ENCODE measurements at places on chromosomes 6 and 20. TPM values are rescaled to one million over a fixed set of nuclear protein-coding genes. Genes with fewer than 3 reads are reported as not detected.

DNA sequence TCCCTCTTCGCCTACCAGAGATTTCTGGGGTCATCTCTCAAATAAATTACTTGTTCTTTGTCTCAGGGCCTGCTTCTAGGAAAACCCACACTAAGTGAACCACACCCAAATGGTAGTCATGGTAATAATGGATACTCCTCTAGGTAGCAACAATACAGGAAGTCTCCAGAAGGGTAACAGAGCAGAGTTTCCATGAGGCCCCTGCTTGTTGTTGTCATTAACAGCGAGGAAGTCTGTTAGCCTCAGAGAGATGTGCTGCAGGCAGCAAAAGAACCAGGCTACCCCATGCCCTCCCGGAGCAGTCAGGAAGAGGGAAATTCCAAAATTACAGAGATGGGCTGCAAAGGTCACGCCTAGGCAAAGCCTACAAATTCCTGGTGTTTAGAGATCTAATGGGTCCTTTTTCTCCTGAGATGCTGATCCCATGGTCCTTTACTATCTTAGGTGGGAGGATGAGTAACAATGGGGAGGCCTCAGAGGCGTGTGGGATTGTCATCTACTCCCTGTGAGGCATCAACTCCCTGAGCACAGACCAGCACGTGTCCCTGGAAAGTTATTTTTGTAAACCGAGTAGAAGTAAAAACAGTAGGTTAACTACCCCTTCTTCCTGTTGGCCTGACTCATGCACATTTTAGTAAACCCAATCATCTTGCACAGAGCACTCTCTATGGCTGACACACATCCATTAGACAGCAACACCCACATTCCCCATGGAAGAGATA, 10.1 kb downstream of the ISM1 start:
- DNase-seq = no peak

GRCh38 chr6:78911218-78911940, 44.0 kb downstream of the IRAK1BP1 start:
- no peak for DNase-seq

GRCh38 chr20:63053432-63054102, 46.8 kb upstream of the BHLHE23 start:
- DNase-seq = no peak

GRCh38 chr20:8127553-8128255, 4.4 kb upstream of the PLCB1 start:
- DNase-seq = no peak

DNA sequence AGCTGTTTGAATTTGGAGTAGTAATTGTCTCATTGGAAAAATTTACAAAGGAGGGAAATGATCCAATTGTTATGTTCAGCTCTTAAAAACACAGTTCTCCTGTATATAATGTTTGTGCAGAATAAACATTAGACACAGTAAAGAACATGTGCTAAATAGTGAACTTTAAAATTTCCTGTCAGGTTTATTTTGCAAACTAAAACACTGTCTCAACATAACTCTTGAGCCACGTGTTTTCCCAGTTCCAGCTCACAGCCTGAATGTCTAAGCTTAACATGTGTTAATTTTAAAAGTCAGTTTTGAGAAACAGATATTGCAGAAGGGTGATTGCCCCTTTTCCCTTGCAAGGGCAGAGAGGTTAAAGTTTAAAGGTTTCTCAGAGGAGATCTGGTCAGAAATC, 20.6 kb downstream of the EPHA7 start:
- DNase-seq = no peak

DNA sequence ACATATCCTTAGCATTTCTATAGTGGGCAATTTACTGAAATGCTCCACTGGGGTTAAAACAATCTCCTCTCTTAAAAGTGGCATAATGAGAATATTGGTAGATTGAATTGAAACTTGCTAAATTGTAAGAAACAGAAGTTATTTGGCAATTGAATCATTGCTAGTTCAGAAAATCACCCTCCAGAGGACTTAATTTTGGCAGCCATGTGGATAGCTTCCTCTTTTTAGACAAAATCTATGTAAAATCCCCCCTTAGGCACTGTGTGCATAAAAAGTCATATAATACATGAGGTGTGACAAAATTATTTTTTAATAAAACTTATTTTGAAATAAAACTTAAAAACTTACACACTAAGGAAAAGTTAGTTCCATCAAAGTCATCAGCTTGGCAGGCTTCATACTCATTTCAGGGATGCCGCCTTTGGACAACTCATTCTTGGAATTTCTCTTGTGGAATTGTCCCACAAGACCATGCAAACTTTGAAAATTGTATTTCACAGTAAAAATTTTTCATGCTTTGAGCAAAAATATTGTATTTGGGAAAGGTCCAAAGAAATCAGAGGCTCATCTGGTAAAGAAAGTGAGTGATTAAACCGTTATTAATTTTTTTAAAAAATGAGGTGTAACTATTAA, 473.0 kb downstream of the BCKDHB start:
- no peak for DNase-seq

- no peak for DNase-seq
These were observed 60.0 kb downstream of the CD83 start for GRCh38 chr6:14177413-14178082.

DNA sequence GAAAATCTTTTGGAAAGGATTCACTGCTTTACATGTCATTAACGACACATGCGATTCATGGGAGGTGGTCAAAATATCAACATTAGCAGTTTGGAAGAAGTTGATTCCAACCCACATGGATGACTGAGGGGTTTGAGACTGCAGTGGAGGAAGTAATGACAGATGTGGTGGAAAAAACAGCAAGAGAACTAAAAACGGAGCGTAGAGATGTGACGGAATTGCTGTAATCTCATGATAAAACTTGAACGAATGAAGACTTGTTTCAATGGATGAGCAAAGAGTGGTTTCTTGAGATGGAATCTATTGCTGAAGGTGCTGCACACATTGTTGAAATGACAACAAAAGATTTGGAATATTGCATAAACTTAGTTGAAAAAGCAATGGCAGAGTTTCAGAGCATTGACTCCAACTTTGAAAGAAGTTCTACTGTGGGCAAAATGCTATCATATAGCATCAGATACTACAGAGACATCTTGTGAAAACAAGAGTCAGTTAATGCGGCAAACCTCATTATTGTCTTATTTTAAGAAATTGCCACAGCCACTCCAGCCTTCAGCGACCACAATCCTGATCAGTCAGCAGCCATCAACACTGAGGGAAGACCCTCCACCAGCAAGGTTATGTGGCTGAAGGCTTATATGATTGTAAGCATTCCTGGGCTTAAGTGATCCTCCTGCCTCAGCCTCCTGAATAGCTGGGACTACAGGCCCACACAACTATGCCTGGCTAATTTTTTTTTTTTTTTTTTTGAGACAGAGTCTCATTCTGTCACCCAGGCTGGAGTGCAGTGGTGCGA, 19.2 kb downstream of the SRSF3 start:
- DNase-seq = no peak

DNA sequence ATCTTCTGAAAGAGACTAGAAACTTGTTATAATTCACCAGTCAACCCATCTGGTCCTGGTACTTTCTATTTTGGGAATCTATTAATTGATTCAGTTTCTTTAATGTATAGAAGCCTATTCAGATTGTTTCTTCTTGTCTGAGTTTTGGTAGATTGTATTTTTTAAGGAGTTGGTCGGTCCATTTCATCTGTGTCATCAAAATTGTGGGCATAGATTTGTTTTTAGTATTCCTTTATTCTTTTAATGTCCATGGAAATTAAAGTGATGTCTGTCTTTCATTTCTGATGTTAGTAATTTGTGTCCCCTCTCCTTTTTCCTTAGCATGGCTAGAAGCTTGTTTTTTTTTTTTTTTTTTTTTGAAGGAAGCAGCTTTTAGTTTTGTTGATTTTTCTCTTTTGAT, 15.2 kb downstream of the STXBP5 start:
- DNase-seq = no peak

- DNase-seq = no peak
These were observed at the start of gene WFDC13 for GRCh38 chr20:45701873-45702272. Gene WFDC13, plus strand, starts transcription at chr20:45702038. Its CDS starts 86 bp downstream, at chr20:45702124.

GRCh38 chr20:61556111-61556510, 304.1 kb downstream of the CDH4 start:
- no peak for DNase-seq

GRCh38 chr6:84728602-84729001, 35.8 kb downstream of the TBX18 start:
- DNase-seq = no peak

DNA sequence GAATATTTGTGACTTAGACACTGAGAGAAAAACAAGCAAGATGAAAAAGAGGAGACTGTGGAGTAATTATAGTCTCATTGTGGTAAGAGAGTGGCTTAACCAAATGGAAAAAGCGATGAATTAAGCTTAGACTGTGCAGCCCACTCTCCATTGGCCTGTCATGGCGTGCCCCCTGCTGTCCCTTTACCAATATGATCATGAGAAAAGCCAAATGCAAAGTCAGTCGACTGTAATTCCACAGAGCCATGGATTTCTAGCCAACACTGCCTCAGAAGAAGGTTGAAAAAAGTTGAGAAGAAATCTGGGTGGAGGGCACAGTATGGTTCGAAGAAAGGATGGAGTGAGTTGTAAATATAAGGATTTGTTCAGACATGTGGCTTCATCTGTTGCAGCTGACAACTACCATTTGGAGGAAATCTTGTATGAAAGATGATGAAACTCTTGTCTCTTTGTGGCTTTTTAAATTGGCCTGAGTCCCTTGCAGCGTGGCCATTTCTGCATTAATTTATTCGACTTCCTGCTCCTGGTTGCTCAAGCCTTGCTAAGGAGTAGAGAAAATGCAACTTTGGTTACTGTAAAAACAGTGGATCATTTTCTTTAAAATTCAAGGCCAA, 251.4 kb downstream of the DOK5 start:
- no peak for DNase-seq

- DNase-seq = no peak
These were observed 101.7 kb downstream of the DTD1 start for GRCh38 chr20:18689557-18689956.

GRCh38 chr6:94769197-94769596, 808.1 kb upstream of the MANEA start:
- no peak for DNase-seq

DNA sequence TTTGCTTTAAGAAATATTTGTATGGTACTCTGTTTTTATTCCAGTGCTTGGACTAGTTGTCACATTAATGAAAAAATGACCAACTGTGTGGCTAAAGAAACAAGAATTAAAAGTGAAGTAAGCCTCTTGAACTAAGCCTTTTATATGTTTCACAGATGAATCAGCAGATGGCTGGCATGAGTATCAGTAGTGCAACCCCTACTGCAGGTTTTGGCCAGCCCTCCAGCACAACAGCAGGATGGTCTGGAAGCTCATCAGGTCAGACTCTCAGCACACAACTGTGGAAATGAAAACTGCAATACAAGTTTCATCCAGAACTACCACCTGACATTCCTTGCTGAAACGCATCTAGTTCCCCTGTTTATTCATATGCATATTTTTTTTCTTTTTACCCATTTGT, 96.8 kb downstream of the B3GAT2 start:
- no peak for DNase-seq

DNA sequence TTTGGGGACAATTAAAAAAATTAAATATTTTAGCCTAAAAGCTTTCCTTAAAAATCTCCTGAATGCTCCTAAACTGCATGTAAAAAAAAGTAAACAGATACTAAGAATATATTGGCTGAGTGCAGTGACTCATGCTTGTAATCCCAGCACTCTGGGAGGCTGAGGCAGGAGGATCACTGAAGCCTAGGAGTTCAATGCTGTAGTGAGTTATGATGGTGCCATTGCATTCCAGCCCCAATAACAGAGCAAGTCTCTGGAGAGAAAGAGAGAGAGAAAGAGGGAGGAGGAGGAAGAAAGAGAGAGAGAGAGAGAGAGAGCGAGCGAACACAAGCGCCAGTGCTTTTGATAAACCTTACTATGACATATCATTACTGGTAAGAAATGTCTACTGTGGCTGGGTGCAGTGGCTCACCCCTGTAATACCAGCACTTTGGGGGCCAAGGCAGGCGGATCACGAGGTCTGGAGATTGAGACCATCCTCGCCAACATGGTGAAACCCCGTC, 58.8 kb downstream of the FKBP5 start:
- no peak for DNase-seq

DNA sequence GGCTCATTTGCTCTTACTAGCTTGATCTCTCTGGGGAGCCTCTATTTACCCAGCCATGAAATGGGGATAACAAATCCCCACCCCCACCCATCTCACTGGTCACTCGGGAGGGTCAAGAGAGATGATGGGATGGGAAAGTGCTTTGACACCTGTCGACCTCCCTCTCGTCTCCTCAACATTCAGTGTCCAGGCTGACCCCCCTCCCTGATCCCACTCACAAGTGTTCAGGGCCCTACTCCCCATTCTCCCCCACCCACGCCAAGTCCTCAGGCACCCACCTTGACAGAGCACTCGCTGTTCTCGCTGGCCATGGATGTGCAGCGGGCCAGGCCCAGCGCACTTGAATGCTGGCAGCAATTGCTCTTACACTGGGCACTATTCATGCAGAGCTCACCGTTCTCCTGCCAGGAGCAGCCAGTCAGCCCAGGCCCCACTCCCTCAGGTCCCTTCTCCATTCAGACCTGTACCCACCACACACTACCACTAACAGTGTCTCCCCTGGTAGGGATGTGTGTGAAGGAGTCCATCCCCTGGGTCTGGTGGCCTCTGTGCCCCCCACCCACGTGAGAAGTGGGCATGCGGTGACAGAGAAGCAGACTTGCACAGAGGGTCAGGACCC, 1.6 kb downstream of the CLPS start:
- no peak for DNase-seq

- DNase-seq = no peak
These were observed 216.2 kb downstream of the MYLK4 start for GRCh38 chr6:2534406-2535042.

GRCh38 chr20:32192698-32193097, 14.8 kb downstream of the PLAGL2 start:
- no peak for DNase-seq

DNA sequence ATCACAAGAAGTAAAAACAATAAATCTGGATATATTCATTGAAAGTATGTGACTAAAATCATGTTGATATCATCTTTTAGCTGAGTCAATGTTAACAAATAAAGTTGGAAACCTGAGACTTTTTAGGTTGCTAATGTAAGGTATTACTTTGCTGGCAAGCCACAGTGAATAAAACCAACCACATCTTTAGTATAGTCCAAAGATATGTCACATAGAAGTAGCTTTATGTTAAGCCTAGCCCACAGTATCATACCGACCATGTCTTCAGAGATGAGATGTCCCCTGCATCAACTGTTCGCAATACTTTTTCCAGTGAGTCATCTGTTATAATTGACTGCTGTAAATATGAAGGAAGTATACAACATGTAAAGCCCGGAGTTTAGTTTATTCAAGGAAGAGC, 107.6 kb upstream of the MCHR2 start:
- DNase-seq = no peak

- DNase-seq = peak; percentile 95
These were observed 9.6 kb downstream of the DYNLRB1 start for GRCh38 chr20:34525709-34526416.

GRCh38 chr6:32614366-32615081, 22.7 kb upstream of the HLA-DQA1 start:
- no peak for DNase-seq

GRCh38 chr6:33344701-33345697, 27.5 kb upstream of the ZBTB22 start:
- DNase-seq = peak; percentile 33

GRCh38 chr6:41608443-41609151, 29.7 kb upstream of the MDFI start:
- DNase-seq = no peak

Gene MEA1
- total RNA-seq = 48.4 TPM

Gene TRAPPC3L
- total RNA-seq = 0.04 TPM

Gene CCDC170
- total RNA-seq = 0.04 TPM

Gene ZFP57
- not detected for total RNA-seq

Gene KIF25
- total RNA-seq = not detected

Gene LRRN4
- not detected for total RNA-seq

Gene GNAS-AS1
- 0.11 TPM for total RNA-seq

Gene CGAS
- 4.8 TPM for total RNA-seq

Gene MMS22L
- total RNA-seq = 26.8 TPM

Gene HRH3
- not detected for total RNA-seq

Gene SLCO4A1
- 10.4 TPM for total RNA-seq

Gene TNFRSF6B
- total RNA-seq = 37.0 TPM

All from pulmonary artery endothelial cell (primary cell).